Hematopoietic multipotent progenitor cell (in vitro differentiated cells): ENCODE measurements at places on chromosomes 4 and X.

DNA sequence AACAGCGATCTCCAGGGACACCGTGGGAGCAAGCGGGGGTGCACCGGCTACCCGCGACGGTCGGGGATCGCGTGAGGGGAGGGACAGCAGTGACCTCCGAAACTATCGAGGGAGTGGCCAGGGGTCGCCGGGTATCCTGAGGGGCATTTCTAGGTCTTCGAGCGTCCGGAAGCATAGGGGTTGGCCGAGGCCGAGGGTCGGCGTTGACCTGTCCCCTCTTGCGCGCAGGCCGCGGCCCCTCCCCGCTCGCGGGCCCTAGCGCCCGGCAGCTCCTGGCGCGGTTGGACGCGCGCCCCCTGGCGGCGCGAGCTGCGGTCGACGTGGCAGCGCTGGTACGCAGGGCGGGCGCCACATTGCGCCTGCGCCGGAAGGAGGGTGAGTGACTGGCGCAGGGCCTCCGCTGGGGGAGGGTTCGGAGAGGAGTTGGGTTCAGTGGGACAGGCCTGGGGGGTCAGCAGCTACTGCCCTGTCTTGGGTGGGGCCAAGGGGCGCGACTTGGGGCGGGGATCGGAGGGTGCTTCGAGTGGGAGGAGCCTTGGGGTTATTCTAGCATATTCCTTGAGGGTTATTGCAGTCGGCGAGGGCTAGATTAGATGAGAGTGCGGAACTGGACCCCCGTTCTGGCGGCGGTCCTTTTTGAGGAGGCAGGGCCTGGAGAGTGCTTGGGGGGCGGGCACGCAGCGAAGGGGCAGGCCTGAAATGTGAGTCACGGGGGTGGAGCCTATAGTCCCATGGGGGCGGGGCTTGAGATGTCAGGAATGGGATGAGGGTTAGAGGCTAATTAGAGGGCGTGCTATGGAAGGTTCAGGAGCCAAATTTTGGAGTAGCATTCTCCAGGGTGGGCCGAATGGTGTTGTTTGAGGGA, 1.2 kb downstream of the MAGIX start:
- peak; percentile 71 for DNase-seq

GRCh38 chr4:105116616-105117319, 29.9 kb upstream of the TET2 start:
- no peak for DNase-seq

DNA sequence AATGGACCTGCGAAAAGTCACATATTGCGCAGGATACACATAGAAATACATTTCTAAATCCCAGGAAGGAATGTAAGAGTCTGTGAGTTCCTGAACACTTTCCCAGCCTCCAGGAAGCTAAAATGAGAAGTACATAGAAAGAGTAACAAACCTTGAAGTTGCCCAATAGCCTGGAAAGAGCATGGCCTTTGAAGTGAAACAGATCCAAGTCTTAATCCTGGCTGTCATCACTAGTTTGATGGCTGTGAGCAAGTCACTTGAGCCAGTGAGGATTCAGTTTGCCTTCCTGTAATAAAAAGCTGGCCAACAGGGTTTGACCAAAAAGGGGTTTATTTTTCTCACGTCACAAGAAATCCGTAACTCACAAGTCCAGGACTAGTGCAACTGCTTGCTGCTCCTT, 69.8 kb downstream of the ARHGEF38 start:
- DNase-seq = no peak

DNA sequence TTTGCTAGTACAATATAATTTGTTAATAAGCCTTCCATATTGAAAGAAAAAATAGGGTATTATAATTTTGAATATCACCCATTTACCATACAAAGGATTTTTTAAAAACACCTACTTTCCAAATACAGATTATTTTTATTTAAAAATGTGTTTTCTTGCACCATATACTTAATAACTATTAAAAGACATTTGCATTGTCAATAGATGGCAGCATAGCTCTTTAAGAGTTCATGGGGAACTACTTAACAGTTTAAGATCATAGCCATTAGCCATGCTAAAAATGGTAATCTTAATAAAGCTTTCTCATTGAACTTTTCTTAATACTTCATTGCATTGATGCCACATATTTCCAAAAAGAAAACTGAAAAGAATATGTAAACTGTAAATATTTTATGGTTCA, 1995.9 kb downstream of the C4orf33 start:
- peak; percentile 26 for DNase-seq

DNA sequence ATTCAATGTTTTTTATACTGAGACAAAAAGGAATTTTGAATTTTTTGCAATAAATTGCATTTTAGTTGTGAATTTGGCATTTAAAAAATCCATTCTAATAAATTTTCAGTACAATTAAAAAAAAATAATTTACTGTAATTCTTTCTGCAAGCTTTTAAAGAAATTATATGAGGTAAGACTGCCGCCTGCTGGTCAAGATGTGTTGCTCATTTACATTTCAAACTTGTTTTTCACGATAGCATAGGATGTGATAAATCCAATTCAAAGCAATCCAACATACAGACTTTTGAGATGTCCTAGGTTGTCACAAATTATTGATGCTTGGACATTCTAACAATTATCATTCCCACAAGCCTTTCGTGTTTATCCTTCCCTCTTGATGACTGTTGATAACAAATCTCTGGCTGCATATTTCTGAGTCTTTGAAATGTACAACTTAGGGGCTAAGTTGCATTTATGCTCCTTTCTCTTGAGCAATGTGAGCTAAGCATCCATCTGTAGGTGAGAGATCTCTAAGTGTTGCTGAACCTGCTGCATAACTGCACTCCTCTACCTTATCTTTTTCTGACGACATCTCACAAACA, 21.7 kb upstream of the MFAP3L start:
- DNase-seq = peak; percentile 88

DNA sequence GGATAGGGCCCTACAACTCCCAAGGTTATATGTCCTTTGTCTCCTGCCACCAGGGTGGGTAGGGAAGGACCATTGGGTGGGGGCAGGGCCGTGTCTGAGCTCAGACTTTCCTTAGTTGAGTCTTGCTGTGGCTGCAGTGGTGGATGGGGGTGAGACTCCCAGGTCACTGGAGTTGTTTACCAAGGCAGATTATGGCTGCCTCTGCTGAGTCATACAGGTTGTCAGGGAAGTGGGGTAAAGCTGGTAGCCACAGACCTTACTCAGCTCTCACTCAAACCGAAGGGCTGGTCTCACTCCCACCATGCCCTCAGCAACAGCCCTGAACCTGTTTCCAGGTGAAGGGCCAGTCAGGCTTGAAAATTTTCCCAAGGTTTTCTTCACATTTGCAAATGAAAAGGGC, 58.8 kb upstream of the FAAH2 start:
- no peak for DNase-seq

DNA sequence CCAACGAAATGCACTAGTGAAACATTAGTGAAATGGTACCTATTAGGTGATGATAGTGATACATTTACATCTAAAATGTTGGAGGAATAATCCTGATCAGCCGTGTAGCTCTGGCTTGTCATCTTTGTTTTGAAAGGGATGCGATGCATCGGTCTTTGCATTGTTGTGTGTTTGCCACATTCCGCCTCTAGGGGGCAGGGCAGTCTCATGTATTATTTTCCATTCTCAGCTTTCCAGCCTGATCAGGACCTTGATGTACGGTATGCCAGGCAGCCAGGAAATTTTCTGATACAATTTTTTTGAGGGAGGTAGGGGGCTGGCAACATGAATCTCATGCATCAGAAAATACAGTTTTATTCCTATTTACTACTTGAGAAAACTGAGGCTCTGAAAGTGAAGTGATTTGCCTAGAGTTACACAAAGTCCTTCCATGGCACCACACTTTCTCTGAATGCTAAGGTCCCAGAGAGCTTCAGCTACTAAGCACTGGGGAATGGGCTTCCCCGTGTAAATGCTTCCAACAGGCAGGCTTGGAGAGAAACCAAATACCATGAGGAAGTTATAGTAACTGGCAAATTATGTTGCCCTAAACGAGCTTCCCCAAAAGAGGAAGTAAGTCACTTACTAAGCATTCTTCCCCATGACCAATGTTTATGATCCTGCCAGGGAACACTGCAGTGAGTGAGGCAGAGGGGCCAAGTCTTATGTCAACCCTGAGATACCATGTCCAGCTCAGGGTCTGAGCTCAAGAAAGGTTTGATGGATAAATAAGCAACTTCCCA, 31.8 kb upstream of the IQSEC2 start:
- DNase-seq = peak; percentile 35

DNA sequence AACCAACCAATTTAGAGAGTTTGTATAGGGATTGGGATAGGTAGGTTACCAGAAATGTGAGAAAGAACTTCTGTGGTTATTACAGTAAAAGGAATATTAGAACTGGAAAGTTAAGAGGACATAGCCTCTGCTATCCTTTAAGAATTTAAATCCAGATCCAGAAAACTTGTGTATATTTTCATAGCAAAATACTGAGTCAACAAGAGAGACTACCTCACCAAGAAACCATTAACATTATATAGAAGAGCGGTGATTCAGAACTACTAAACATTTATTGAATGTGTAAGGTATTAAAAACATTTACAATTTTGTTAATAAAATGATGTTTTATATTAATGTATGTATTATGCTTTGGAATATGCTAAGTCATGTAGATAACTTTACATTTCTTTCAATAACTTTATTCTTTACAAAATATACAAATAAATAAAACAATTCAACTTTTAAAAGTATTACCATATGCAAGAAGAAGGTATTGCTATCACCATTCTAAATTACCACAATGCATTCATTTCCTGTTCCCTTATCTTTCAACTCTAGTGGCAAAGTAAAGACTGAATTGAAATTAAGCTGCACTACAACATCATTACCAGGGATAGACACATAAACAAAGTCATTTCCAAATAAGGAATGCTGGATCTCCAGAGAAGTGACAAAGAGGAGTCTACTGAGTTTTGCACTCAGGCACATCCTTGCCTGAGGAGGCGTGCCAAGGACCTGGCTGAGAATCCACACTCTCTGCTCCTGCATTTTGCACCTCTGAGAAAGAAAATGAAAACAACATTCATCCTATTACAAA, 6.1 kb upstream of the BDH2 start:
- DNase-seq = no peak

GRCh38 chr4:56243107-56243506, 144.2 kb downstream of the AASDH start:
- no peak for DNase-seq

- no peak for DNase-seq
Measured at GRCh38 chr4:25306518-25307057, 6.0 kb upstream of the ZCCHC4 start.

GRCh38 chr4:6955261-6955911, 45.8 kb downstream of the TBC1D14 start:
- no peak for DNase-seq

DNA sequence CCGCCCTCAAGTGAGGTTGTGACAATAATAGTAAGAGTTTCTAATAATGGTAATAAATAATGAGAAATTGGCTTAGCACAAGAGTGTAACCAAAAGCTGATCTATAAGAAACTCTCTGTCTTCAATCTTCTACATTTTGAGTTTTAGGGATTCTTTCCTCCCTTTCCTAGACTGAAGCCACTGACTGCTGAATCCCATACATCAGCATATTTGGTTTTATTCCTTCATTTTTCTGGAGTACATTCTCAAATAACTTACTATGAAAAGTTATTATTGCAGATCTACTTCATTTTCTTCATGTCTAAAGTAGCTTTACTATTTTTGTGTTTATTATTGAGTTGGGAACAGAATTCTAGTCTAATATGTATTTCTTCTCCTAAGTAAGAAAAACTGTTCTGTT, 49.9 kb upstream of the ADAD1 start:
- no peak for DNase-seq

DNA sequence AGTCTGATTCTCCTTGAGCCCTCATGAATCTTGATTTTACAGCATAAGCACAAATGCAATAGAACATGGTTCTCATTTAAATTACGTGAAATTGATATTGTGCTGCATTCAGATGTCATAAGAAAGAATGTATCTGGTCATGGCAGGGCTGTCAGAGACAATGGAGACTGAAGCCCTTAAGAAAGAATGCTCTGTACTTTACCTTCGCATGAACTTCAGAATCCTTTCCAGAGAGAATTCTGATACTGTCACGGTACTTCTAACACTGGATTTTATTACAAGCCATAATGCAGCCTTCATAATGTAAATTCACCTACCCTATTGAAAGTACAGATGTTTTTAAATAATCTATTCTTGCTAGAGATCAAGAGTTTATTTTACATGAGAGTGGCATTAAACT, 677.9 kb upstream of the ADGRL3 start:
- no peak for DNase-seq

- DNase-seq = no peak
Measured at GRCh38 chrX:2863646-2864045, 34.9 kb downstream of the GYG2 start.

DNA sequence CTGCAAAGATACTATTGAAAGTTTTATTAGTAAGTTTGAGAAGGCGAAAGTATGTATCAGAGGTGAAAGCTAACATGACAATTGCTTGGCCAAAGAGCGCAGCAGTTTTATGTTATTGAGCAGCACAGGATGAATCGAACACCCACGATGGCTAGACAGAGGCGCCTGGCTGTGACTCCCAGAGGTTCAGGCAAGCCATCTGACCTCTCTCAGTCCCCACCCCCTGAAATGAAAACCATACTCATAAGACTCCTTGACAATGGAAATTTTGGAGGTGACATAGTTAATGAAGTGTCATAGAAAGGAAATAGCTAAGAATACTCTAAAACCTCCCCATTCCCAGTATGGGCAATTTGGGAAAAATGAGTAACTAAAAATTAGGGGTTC, 70.6 kb downstream of the MGST2 start:
- no peak for DNase-seq

GRCh38 chr4:76954489-76954888, 4.9 kb downstream of the SEPTIN11 start:
- no peak for DNase-seq

DNA sequence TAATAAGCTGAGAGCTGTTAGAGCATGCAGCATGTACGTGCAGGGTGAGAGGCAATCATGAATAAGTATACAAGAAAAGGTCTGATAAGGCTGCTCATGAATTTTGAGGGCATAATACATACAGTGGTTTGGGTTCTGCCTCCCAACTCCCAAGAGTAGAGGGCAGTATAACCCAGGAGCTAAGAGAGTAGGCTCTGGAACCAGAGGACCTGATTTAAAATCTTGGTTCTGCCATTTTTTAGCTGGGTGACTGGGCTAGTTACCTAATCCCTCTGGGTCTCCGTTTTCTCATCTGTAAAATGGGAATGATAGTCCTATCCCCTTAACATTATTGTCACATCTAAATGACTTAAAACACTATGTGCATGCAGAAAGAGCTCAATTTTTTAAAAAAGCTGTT, 85.3 kb downstream of the LNX1 start:
- DNase-seq = no peak

GRCh38 chr4:184756399-184756798, 22.5 kb upstream of the CENPU start:
- DNase-seq = no peak

DNA sequence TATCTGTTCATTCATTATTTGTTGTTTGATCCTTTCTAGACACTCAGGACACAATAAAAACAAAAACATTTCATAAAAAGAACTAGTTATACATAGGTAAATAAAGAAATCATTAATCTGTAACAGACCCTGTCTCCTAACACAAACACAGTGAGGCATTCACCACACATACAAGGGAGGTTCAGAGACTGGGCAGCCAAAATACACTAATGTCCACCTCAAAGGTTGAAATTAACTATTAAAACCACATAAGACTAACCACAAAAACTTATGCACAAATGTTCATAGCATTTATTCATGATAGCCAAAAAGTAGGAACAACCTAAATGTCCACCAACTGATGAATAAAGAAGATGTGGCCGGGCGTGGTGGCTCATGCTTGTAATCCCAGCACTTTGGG, 7.8 kb downstream of the PAPSS1 start:
- no peak for DNase-seq
